Hematopoietic multipotent progenitor cell (in vitro differentiated cells): ENCODE measurements at places on chromosomes 7 and 10.

DNA sequence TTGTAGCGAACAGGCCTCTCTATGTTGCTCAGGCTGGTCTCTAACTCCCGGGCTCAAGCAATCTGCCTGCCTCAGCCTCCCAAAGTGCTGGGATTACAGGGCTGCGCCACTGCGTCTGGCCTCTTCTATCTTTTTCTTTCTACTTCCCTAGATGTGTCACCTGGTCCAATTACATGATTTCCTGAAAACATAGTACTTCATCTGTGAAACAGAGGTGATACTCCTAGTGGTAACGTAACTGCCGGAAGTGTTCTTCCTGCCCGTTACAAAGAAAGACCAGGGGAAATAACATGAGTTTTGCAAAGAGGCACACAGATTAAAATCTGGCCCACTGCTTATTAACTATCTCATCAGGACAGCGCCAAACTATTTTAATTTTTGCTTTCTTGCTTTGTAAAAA lies 18.4 kb upstream of the HGF start:
- DNase-seq, result peak; percentile 24

- no peak for DNase-seq
Observed at GRCh38 chr7:101950450-101951119, 133.2 kb downstream of the CUX1 start.

- DNase-seq, result no peak
Observed at GRCh38 chr7:123296965-123297364, 97.2 kb upstream of the SLC13A1 start.

GRCh38 chr7:121582258-121582657 lies 186.2 kb upstream of the FAM3C start:
- DNase-seq, result no peak

GRCh38 chr7:41943094-41943577 lies 240.2 kb upstream of the INHBA start:
- DNase-seq, result no peak

DNA sequence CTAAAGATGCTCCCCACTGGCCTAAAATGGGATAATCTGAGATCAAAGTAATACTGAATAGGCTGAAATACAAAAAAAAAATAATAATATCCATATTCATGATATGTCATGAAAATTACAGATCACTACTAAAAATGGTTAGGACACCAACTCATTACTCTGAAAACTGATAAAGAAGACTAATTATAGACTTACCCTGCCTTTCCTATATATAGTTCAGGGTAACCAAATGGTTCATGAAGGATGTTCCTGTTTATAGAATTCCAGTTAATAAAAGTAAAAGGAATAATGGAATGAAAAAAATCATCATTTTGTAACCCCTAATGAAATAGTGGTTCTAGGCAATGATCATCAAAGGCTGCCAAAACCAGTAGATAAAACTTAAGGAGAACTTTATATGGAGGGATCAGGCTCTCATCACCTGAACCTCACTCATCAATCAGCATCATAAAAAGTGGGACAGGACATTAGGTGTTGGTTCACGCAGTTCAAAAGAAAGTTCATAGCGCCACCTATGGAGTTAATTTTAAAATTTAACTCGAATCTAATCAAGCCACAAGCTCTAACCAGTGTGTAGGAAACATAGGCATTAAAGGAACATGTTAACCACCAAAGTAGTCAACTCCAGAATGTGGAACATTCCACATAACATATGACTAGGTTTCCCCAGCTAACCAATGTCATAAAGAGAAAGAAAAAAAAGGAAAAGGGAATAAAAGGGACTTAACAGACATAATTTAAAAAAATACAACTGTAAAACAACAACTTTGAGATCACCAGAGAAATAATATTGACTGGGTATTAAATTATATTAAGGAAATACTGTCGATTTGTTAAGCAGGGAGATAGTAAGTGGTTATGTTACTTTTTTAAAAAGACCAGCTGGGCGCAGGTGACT lies 35.7 kb downstream of the P4HA1 start:
- DNase-seq, result peak; percentile 19

- DNase-seq, result no peak
Observed at GRCh38 chr7:590731-591551, 71.3 kb upstream of the PDGFA start.

DNA sequence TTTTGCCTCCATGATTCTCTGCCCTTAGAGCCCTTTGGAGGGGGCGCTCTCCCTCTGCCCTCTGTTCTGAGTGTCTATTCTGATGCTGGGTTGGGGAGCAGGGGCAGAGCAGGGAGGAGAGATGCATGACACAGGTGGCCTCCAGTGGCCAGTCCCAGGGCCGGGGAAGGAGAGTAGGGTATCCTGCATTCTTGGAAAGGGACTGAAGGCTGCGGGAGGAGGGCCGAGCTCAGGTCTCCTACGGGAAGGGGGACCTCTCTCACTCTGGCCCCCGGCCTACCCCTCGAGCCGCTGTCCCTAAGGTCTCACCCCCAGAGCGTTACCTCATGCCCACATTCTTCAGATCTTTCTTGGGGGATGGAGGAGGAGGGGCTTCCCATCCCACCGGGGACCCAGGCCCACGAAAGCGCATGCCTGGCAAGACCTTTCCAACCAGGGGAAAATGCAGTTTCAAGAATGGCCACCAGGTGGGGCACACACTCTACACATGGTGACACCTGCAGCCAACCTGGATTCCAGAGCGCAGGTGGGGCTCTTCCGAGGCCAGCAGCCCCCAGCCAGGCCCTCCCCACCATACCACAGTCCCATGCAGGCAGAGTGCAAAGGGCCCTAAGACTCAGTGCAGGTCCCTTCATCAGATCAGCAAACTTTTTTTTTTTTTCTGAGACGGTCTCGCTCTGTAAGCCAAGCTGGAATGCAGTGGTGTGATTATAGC lies 86.4 kb downstream of the MYL10 start:
- DNase-seq, result peak; percentile 53

DNA sequence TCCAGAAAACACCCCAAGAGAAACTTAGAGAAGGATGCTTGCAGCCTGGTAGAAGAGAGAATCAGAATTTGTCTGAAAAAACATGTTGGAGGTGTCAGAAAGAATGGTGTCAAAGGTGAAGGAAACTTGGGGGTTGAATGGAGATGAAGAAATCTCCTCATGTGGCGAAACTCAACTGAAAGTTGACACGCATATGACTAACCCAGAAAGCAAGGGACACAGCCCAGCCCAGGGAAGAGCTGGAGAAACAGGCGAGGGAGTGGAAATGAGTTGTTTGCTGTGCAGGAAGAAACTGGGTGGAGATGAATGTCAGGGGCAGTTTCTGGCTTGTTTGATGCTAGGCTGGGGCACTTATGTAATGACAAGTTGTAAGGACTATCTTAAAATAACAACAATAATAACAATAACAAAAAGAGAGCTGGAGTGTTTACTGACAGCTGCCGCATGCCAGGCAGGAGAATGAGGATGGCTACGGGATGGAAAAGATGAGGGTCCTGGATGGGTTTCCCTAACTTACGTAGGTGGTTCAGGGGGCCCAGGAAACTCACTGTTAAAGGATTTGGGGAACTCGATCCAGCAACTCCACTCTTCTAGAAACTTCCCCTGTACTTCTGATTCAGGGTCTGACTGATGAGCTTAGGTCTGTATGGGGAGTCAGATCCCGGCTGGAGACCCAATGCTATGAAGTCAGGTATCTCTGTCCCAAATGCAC lies 57.4 kb downstream of the MAP3K8 start:
- no peak for DNase-seq

- DNase-seq, result no peak
Observed at GRCh38 chr7:155361346-155361680, 63.6 kb downstream of the INSIG1 start.

GRCh38 chr10:81219758-81220157 lies 655.2 kb upstream of the NRG3 start:
- DNase-seq, result no peak

- DNase-seq, result no peak
Observed at GRCh38 chr10:54402576-54402975, 398.5 kb downstream of the PCDH15 start.

- DNase-seq, result no peak
Observed at GRCh38 chr10:1160561-1161314, 104.6 kb downstream of the WDR37 start.

GRCh38 chr7:101902680-101903514 lies 85.5 kb downstream of the CUX1 start:
- no peak for DNase-seq

- DNase-seq, result no peak
Observed at GRCh38 chr10:99340650-99341049, 11.5 kb downstream of the CNNM1 start.

GRCh38 chr10:12717981-12718707 lies 283.4 kb downstream of the CCDC3 start:
- no peak for DNase-seq

- DNase-seq, result no peak
Observed at GRCh38 chr7:114691605-114692004, 230.3 kb upstream of the MDFIC start.

- peak; percentile 30 for DNase-seq
Observed at GRCh38 chr10:18140957-18141845, 977 bp downstream of the CACNB2 start.

DNA sequence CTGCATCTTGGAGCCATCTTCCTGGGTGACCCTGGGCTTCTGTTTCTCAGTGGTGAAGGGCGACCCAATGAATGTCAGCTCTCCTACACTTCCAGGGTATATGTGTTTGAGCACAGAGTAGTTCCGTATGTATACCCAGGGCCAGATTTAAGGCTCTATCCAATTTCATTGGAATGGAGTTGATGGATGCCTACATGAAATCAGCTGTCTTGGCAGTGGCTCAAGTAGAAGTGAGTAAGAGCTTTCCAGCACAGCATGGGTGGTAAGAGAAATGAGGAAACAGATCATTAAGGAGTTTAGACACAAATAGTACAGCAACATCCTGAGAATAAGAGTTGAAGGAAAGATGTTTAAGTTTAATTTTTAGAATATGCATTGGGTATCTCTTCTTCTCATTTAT lies 433.0 kb downstream of the PAXIP1 start:
- no peak for DNase-seq

DNA sequence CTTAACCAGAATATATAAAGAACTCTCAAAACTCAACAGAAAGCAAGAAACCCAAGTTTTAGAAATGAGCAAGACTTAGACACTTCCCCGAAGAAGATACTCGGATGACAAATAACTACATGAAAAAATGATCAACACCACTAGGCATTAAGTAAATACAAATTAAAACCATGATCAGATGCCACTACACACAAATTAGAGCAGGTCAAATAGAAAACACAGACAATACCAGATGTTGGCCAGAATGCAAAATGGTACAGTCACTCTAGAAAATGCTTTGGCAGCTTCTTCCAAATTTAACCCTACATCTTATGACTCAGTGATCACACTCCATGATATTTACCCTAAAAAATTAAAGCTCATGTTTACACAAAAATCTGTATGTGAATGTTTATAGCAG lies 18.4 kb downstream of the TMEM176A start:
- DNase-seq, result no peak

GRCh38 chr7:36147361-36147760 lies 5.7 kb upstream of the EEPD1 start:
- no peak for DNase-seq

- DNase-seq, result no peak
Observed at GRCh38 chr7:5500056-5500776, 76.6 kb upstream of the TNRC18 start.

- DNase-seq, result no peak
Observed at GRCh38 chr10:13684806-13685482, 98.2 kb downstream of the PRPF18 start.

GRCh38 chr10:31851216-31851615 lies 77.4 kb downstream of the ARHGAP12 start:
- DNase-seq, result no peak

DNA sequence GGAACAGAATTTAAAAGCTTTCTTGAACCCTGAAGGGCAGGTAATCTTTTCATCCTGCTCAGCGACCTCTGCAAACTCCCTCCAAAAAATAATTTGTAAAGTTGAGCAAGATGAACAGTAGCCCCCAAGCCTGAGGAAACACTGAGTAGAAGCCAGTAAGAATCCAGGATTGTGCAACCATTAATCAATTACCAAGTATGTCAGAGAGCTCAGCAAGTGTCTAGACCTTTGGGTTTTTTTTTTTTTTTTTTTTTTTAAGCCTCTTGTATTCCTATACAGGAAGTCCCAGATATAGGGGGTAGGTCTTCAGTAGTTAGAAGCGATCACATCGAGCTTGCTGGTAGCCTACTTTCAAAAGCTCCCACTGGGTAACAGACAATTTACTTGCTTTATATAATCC lies 155.2 kb downstream of the DGKI start:
- DNase-seq, result no peak

DNA sequence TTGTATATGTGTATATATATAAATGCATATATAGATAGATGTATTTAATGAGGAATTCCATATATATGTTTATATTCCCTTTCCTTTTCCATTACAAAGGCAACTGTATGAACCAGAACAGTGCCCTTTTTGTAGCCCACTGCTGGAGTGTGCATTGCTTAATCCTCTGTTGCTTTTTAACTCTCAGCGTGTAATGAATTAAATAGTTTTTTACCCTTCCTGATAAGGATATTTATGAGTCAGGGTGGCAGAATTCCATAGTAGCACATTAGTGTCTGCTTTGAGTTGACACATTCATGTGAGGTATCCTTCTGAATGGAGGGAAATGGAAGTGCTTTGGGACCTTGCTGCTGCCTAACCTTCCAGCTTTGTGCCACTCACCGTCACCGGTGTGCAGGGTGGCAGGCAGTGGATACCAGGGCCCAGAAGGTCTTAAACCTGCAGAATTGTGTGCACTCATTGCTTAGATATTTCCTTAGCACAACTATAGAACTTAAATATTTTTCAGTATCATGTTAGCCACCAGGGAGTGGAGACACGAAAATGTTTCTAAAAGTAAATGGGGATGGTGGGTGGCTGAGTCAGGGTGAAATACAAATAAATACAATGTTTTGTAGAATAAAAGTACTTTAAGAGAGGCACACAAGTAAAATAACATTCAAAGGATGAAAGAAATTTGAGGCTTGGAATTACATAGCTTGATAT lies 117.9 kb downstream of the SND1 start:
- DNase-seq, result no peak

DNA sequence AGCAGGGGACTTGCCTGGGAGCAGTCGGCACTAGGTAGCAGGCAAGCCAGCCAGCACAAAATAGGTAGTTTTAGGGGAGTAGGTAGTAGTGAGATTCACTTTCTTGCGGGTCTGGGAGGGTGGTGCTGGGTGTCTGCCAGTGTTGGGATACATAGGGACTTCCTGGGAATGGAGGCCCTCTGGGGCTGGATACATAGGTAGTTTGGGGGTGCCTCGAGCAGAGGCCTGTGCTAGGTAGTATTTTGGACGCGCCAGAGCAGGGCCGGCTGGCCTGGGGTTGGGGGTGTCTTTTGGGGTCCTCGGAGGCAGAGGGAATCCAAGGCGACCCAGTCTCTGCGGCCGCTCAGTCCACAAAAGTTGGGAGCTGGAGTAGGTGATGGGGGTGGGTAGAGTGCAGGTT lies 2.0 kb upstream of the HOXA3 start:
- no peak for DNase-seq

DNA sequence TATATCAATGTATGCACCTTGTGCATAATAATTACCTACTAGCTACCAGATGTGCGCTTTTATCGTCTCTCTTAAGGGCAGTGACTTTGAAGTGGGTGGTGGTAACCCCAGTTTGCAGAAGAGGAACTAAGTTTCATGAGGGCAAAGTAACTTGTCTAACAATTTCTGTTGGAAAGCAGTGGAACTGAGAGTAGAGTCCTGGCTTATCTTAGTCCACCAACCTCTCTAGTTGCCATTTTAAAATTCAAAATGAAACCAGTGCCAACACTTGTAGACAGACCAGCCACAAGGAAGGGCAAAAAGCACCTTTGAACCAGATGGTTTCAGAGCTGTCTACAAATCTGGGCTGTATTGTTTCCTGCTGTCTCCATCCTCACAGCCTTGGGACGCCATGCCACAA lies 32.0 kb upstream of the RBM20 start:
- peak; percentile 46 for DNase-seq
